ENCODE measurements at places on chromosomes 1 and 21.

GRCh38 chr21:46219591-46220239 is 8.9 kb downstream of the LSS start:
- DNase-seq = no peak

DNA sequence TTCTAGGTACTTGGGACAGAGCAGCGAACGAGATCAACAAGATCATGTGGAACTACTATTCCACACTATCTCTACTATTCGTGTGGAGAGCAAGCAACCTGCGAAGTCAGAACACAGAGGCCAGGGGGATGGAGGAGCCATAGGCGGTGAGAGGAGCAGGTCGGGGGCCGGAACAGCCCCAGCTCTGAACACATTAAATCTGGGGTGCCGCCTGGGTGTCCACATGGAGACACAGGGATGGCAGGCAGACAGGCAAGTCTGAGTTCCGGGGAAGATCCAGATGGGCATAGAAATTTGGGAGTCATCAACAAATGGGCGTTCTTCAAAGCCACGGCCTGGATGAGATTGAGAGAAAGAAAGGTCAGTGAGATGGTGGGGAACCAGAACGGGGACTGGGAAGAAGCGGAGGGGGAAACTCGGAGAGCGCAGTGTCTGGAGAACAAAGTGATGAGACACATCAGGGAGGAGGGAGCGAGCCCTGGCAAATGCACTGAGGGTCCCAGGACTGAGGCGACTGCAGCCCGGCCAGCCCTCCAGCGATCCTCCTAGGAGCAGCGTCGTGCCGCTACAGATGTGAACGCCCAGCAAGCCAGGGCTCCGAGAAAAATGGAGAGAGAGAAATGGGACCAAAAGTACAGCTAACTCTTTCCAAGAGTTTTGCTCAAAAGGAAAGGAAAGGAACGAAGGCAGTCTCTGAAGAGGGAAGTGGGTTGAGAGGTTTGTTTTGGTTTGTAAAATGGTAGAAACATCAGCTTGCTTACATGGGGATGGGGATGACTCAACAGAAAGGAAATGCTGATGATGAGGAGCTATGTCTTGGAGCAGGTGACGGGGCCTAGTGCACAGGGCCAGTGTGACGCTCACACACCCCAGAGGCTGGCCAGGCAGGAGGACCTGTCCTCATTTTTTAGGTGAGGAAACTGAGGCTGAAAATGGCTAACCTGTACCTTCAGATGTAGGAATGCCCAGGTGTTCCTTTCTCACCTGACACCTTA is 84.5 kb downstream of the GLIS1 start:
- DNase-seq = no peak

GRCh38 chr1:16067127-16067768 is 6.2 kb downstream of the FAM131C start:
- DNase-seq = no peak

DNA sequence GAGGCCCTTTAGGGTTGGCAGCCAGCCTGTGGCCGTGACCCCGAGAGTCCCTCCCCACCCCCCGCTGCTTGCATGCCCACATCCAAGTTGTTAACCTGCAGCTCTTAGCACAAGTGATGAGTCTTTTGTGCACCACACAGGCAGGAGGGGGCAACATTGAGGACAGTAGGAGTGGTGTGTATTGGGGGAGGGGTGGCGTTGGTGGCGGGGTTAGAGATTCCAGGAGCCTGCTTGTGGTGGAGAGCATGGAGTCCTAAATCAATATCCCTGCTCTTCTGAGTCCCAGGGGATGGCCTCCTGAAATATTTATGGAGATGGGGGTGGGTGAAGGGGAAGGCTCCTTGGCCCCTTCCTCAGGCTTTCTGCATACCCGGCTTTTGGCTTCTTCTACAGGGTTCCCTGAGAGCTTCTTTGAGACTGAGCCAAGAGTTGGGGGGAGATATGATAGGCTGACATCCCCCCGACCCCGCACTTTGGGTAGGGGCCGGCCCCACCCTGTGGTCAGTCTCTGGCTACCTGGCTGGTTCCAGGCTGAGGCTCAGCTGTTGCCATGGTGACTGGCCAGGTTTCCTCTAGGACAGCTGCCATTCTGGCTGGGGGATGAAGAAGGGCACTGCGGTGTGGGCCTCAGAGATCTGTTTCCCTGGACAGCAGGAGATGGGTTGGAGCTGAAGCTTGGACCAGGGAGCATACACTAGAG is 5.0 kb downstream of the CHRNB2 start:
- no peak for DNase-seq

DNA sequence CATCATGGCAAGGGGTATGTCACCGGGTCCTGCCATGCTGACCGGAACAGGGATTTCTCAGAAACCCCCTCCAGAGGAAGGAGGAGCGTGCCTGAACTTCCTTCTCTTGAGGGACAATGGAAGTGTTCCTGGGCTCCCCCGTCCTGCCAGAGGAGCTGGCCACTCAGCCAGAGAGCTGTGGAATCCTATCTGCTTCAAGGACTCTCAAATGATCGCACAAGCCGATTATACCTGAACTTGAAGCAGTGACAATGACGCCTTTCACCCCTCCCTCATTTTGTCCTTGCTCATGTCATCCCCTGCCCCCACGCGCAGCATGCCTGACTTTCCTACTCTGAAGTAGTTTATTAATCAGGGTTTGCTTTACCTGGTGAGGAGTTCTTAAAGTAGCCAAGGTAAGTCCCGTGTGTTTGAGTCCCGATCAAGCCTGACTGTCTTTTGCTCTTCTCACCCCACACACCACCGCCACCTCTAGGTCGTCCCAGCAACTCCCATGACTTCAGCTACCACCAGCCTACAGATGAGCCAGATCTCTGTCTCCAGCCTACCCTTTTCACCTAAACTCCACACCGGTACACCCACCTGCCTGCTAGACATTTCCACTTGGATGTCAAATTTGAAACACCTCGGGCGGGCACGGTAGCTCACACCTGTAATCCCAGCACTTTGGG is 25.0 kb upstream of the PRELP start:
- DNase-seq = no peak
